ENCODE measurements at places on chromosomes 16 and 17.

GRCh38 chr16:50448981-50449380 is 80.2 kb upstream of the BRD7 start:
- DNase-seq: no peak

- no peak for DNase-seq
These were observed 42.4 kb upstream of the TAC4 start for GRCh38 chr17:49890077-49890821.

DNA sequence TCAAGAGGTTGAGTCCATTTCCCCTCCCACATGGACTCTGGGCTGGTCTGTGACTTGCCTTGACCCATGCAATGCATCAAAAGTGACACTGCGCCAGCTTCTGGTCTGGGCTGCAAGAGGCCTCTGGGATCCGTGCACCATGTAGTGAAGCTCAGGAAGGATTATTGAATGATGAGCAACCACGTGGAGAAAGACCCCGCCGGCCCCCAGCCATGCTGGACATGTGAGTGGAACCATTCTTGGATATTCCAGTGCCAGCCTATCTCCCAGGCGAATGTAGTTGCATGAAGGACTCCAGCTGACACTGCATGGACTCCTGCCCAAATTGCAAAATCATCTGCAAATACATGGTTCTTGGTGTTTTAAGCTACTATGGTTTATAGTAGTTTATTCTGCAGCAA is 7.6 kb upstream of the ALOX15B start:
- DNase-seq: no peak

- DNase-seq: no peak
These were observed 54.8 kb downstream of the VAC14 start for GRCh38 chr16:70746040-70746707.

DNA sequence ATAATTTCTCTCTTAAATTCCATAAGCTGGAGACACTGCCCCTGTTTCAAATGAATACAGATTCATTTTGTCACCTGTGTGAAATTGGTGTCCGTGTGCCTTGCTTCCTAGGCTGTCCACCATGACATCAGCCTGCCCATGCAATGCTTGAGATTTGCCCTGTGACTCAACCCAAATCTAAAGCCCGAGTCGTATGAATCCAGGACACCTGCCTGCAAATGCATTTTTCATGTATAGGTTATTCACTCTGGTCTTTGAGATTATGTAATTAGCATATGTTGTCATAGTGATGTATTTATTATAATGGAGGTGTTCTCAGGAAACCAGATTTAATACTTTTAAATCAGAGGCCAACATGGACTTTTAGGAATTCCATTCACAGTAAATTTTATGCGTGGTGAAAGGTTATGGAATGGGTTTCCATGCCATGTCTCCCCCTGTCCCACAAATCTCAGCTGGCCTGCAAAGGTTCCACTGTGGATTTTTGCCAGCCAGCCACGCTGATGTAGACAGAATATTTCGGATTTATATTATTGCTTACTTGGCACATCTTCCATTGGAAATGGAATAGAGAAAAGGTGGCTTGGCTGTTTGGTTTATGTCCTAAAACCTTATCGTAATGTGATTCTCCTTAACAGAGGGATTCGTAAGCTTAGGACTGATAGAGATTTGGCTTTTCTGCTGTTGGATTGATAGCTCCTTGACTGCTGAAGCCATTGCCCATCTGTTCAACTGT is 551.1 kb downstream of the WWOX start:
- DNase-seq: no peak

- DNase-seq: no peak
These were observed 22.2 kb downstream of the WIPF2 start for GRCh38 chr17:40241252-40241834.

DNA sequence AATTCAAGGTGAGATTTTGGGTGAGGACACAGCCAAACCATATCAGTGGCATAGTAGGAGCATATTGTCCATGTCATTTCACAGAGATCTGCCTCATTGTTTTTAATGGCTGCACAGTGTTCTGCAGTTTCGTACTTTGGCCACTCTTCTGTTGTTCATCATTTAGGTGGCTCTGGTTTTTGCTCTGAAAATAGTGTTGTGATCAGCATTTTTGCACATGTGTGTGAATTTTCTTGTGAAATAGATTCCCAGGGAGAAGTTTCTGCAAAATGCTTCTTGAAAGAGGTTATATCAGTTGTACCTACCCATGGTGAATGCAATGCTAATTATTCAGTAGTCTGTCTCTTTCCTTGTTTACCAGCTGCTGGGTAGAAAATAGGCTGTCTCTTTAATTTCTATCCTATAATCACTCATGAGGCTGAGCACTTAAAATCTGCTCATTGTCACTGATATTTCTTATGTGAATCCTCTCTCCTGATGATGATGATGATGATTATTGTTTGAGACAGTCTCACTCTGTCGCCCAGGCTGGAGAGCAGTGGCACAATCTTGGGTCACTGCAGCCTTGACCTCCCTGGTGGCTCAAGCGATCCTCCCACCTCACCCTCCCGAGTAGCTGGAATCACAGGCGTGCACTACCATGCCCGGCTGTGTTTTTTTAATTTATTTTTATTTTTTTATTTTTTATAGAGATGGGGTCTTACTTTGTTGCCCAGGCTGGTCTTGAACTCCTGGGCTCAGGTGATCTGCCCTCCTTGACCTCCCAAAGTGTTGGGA is 10.5 kb downstream of the LCMT1 start:
- no peak for DNase-seq

All from CD4-positive, alpha-beta T cell treated with Interleukin-6 for 4 hours (primary cell).